Gastroesophageal sphincter (tissue), 4 donors: ENCODE measurements at places on chromosomes 2 and 18. TPM values are rescaled to one million over a fixed set of nuclear protein-coding genes. Genes with fewer than 3 reads are reported as not detected.

DNA sequence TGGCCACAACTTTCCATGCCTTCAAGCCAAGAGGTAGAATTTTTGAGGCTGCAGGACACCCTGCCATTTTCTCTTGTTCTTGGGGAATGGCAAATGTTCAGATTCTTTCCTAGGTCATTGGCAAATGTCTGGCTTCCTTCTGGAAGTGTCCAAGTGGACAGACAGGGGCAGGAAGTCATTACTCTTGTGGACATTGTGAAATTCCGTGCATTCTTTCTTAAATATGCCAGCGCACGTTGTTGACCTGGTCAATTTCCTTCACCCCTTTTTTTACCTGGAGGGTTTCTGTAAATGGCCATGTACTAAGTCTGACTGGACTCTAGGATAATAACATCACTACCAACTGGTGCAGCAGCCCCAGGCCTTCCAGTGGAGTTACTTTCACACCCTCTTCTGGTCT is 13.9 kb downstream of the ASB18 start:
- ATAC-seq, result no peak
- peaks cover 31% of the 10 kb centered on the region for H3K27me3 ChIP-seq
- no peaks in the 10 kb centered on the region for H3K4me1 ChIP-seq
- H3K27ac ChIP-seq, result no peak overlapping the region

GRCh38 chr18:48576457-48576771 is 37.6 kb downstream of the CTIF start:
- ATAC-seq, result no peak
- no peak overlapping the region for H3K4me3 ChIP-seq
- no peak overlapping the region for H3K27ac ChIP-seq

DNA sequence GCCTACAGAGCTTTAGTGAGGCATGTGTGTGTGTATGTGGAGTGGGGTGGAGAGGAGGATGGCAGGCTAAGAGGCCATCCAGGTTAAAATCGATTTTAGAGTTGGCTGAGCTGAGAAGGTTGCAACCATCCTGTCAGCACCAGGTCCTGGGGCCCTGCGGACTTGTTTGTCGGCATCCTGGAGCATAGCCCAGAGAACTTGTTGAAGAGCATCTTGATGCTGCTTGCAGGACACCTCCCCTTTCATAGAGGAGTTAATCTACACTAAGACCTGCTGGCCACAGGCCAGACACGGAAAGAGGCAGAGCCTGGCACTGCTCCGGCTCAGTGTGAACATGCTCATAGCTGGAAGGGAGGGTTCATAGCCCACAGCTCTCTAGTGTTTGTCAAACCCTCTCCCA is 72.1 kb upstream of the RGPD5 start:
- no peaks in the 10 kb centered on the region for H3K36me3 ChIP-seq
- H3K27ac ChIP-seq, result no peak overlapping the region
- H3K4me1 ChIP-seq, result no peaks in the 10 kb centered on the region
- no peak for ATAC-seq
- H3K4me3 ChIP-seq, result no peak overlapping the region

- ATAC-seq, result no peak
- no peak overlapping the region for H3K27ac ChIP-seq
- no peaks in the 10 kb centered on the region for H3K27me3 ChIP-seq
- H3K4me1 ChIP-seq, result no peaks in the 10 kb centered on the region
Measured at GRCh38 chr18:23908827-23909226, 105.7 kb upstream of the TTC39C start.

DNA sequence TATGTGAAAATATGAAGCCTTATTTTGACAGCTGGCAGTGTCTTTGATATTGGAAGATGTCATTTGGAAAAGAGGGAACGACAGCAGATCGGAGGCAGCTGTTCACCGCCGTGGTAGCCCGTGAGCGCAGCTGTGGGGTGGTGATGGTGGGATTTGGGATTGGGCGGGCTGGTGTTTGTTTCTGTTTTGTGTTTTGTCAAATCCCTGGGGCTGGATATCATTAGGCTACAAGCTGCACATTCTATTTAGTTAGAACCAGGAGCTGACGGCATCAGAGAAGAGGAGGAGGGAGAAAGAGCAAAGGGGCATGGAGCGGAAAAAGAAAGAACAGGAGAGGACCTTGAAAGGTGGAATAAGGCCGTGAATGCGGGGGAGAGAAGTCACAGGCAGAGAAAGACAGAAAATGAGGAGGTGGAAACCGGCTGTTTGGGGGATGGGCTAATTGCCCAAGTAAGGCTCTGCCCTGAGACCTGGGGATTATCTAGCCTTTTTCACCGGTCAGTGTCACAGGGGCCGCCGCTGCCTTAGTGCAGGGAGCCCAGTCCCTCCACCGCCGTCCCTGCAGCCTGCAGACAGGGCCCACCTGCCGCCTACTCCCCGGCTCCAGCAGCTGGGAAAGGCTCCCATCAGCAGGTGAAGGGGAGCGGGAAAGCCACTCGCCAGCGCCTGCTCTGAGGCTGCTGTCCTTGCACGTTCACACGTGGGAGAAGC is 88.0 kb downstream of the ZCCHC2 start:
- ATAC-seq, result no peak
- no peaks in the 10 kb centered on the region for H3K36me3 ChIP-seq
- peaks cover 24% of the 10 kb centered on the region for H3K4me1 ChIP-seq
- peaks cover 13% of the 10 kb centered on the region for H3K27me3 ChIP-seq
- no peak overlapping the region for H3K27ac ChIP-seq

- no peak overlapping the region for H3K4me3 ChIP-seq
- H3K27me3 ChIP-seq, result no peaks in the 10 kb centered on the region
- no peaks in the 10 kb centered on the region for H3K36me3 ChIP-seq
- ATAC-seq, result no peak
- H3K27ac ChIP-seq, result no peak overlapping the region
- no peaks in the 10 kb centered on the region for H3K4me1 ChIP-seq
Measured at GRCh38 chr2:29492701-29493100, 377.5 kb downstream of the CLIP4 start.

DNA sequence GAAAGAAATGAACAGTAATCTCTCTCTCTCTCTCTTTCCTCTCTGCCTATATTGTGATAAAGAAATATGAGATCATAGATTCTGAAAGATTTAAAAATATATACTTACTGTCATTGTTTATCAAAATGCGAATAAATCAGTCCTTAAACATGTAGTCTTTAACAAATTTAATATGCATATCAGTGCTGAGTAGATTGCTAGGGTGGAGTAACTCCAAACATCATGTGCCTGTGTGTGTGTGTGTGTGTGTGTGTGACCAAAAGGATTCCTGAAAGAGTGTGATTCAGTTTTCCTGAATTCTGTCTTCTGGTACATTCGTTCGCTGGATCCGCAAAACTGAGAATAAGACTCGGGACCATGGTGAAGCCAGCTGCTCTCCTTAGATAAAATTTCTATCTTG is 24.0 kb upstream of the DSEL start:
- no peaks in the 10 kb centered on the region for H3K36me3 ChIP-seq
- no peak overlapping the region for H3K27ac ChIP-seq
- no peak overlapping the region for H3K4me3 ChIP-seq
- H3K4me1 ChIP-seq, result no peaks in the 10 kb centered on the region

GRCh38 chr18:11066038-11066437 is 83.3 kb downstream of the PIEZO2 start:
- no peak overlapping the region for H3K27ac ChIP-seq
- H3K4me3 ChIP-seq, result no peak overlapping the region
- H3K4me1 ChIP-seq, result no peaks in the 10 kb centered on the region
- no peak for ATAC-seq
- no peaks in the 10 kb centered on the region for H3K36me3 ChIP-seq

GRCh38 chr2:22890132-22890531 is 494.8 kb upstream of the KLHL29 start:
- no peaks in the 10 kb centered on the region for H3K36me3 ChIP-seq
- H3K4me1 ChIP-seq, result no peaks in the 10 kb centered on the region
- no peaks in the 10 kb centered on the region for H3K27me3 ChIP-seq
- no peak overlapping the region for H3K27ac ChIP-seq
- no peak overlapping the region for H3K4me3 ChIP-seq

DNA sequence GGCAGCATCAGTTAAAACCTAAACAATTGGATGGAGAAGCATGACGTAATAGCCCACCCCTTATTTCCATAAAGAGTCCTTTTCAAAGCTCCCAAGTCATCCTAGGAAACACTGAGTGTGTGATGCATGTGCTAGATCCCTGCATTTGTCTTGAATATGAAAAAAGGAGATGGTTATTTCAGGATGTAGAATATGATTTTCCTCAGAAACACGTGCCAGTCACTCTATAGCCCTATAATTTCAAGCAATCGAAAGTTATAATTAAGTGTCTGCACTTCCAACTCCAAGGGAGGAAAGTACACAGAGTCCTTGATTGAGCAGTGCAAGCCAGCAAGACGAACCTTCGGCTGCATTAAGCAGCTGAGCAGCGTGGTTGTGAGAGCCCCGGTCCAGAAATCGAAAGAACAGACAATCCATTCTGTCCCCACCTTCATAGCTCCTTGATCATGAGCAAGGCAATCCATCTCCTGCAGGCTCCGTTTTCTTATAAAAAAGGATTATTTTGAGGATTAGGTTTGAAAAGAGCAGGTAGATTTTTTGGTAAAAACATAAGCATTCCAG is 287.7 kb downstream of the FBXO15 start:
- H3K27me3 ChIP-seq, result peaks cover 8% of the 10 kb centered on the region
- H3K27ac ChIP-seq, result no peak overlapping the region
- no peaks in the 10 kb centered on the region for H3K36me3 ChIP-seq
- H3K4me1 ChIP-seq, result no peaks in the 10 kb centered on the region
- no peak for ATAC-seq
- no peak overlapping the region for H3K4me3 ChIP-seq

DNA sequence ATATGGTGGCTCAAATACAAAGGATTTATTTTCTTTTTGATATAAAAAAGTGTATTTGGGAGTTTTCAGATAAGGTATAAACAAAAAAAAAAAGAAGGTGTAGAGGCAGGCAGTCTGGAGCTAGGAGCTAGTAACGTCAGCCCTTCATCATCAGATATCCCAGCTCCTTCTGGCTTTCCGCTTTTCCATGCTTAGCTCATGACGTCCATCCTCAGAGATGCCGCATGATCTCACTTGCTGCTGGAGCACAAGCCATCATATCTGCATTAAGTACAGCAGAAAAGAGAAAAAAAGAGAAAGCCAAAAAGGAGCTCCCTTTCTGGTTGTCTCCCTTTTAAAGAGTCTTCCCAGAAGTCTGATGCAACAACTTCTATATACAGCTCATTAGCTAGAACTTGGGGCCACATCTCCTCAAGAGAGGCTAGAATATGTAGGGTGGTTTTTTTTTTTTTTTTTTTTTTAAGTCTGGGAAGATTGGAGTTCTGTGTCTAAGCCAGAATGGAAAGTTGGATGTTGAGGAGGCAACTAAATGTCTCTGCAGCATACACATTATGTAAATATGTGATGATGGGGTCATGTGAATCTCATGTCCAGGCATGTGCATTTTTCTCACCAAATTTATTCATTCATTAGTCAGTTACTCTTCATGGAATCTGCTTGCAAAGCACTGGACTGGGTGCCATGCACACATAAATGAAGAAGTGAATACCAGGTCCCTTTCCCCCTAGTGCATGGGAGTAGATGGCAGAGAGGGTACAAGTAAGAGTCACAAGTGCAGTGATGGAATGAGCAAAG is 52.3 kb downstream of the DDX1 start:
- peaks cover 17% of the 10 kb centered on the region for H3K4me1 ChIP-seq
- no peak for ATAC-seq
- H3K4me3 ChIP-seq, result no peak overlapping the region
- H3K27me3 ChIP-seq, result no peaks in the 10 kb centered on the region

- no peaks in the 10 kb centered on the region for H3K27me3 ChIP-seq
- no peak overlapping the region for H3K27ac ChIP-seq
- H3K36me3 ChIP-seq, result no peaks in the 10 kb centered on the region
- no peaks in the 10 kb centered on the region for H3K4me1 ChIP-seq
- H3K4me3 ChIP-seq, result no peak overlapping the region
Measured at GRCh38 chr2:213934560-213934959, 476.3 kb upstream of the VWC2L start.

- H3K36me3 ChIP-seq, result no peaks in the 10 kb centered on the region
- no peak for ATAC-seq
- no peak overlapping the region for H3K27ac ChIP-seq
- H3K4me1 ChIP-seq, result no peaks in the 10 kb centered on the region
- H3K4me3 ChIP-seq, result no peak overlapping the region
Measured at GRCh38 chr2:144648837-144649465, 129.0 kb upstream of the ZEB2 start.

GRCh38 chr2:204885747-204886146 is 340.5 kb downstream of the PARD3B start:
- H3K27me3 ChIP-seq, result no peaks in the 10 kb centered on the region
- no peaks in the 10 kb centered on the region for H3K4me1 ChIP-seq
- no peak overlapping the region for H3K27ac ChIP-seq
- H3K36me3 ChIP-seq, result no peaks in the 10 kb centered on the region
- no peak overlapping the region for H3K4me3 ChIP-seq

DNA sequence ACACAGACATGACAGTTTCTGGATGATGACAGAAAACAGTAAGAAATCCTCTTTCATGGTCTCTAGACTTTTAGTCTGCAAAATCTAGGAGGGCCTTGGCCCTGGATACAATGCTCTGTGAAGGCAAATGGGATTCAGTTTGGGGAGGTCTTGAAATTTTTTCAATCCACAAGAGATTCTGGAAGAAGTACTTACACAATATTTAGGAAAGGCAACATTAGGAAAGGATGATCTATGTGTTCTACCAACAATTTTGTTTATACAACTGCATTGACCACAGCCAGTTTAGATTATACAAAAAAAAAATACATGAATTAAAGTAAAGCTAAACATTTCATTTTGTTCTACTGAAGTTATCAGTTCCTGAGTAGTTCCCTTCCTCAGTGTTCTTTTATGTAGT is 208.0 kb downstream of the SRBD1 start:
- no peak overlapping the region for H3K4me3 ChIP-seq
- H3K27me3 ChIP-seq, result no peaks in the 10 kb centered on the region
- no peaks in the 10 kb centered on the region for H3K36me3 ChIP-seq
- no peak overlapping the region for H3K27ac ChIP-seq

DNA sequence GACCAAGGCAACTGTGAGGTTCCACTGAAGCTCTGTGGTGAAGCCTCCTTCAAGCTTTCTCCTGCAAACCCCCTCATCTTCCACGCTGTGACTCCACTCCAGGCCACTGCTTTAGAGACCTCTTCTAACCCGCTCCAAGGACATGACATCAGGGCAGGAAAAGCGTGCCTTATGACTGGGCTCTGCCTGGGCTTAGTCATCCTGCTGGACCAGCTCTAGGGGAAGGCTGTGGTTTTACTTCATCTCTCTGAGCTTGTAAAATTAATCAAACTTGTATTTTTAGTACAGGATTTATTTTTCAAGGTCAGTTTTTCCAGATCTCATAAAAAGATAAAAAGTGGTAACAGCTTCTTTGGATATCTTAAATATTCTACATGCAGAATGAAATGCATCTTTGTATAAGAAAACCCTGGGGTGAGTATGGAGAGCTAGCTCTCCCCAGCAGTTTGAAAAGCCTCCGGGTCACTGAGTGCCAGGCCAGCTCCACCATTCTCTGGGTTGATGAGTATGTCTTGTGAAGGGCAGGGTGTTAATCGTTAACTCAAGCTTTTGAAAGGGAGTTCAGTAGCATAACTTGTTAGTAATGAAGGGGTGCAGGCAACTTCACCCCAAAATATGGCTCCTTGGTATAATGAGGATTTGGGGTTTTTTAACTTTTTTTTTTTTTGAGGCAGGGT is 33.1 kb upstream of the YPEL5 start:
- H3K4me3 ChIP-seq, result no peak overlapping the region
- peaks cover 26% of the 10 kb centered on the region for H3K27me3 ChIP-seq
- no peak overlapping the region for H3K27ac ChIP-seq
- H3K36me3 ChIP-seq, result no peaks in the 10 kb centered on the region
- no peaks in the 10 kb centered on the region for H3K4me1 ChIP-seq

- H3K4me1 ChIP-seq, result no peaks in the 10 kb centered on the region
- H3K36me3 ChIP-seq, result no peaks in the 10 kb centered on the region
- peaks cover 50% of the 10 kb centered on the region for H3K27me3 ChIP-seq
- H3K27ac ChIP-seq, result no peak overlapping the region
Measured at GRCh38 chr18:37346048-37346447, 219.6 kb downstream of the CELF4 start.

Gene PIEZO2
- 1.7 TPM for total RNA-seq

Gene RAMP1
- total RNA-seq, result 312 TPM

Gene TWSG1
- 173 TPM for total RNA-seq

Gene PXDN
- total RNA-seq, result 19.9 TPM

Gene ADGRF3
- not detected for total RNA-seq

Gene ABCB11
- not detected for total RNA-seq

Gene SPP2
- not detected for total RNA-seq
